ENCODE measurements at places on chromosomes 4 and X.

DNA sequence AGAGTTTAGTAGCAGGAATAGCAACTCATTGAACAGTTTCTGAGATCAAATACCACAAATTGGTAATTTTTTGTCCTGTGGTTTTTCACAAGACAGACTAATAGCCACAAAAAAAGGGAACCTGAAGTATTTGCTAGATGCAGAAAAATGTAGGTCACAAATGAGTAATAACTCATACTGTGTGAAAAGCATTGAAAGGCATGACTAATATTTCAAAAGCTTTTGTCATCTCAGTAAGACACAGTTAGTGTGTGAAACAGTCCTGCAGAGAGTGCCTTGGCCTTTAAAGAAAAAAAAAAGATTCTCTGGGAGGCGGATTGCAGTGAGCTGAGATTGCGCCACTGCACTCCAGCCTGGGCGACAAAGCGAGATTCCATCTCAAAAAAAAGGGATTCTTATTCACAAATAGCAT, 31.4 kb upstream of the SLC25A31 start:
- DNase-seq, result peak; percentile 10

- DNase-seq, result no peak
Measured at GRCh38 chrX:33188286-33188685, 23.1 kb downstream of the DMD start.

GRCh38 chr4:76564123-76564915, 129.3 kb downstream of the SHROOM3 start:
- no peak for DNase-seq

DNA sequence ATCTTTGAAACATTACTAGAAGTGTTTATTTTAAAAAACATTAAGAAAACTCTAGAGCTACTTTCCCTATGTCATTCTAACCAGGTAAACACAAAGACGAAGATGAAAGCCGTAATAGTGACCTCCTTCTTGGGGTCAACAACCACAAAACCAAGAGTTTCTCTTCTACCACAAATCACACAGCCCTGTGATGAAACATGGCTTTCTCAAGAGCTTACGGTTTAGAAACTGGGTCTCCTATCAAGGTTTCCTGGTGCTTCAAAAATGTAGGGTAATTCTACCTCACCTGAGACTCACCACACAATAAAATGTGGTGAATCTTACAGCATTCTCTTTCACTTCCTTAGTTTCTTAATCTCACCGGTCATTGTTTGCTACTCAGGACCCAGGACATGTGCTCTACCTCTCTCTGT, 50.9 kb downstream of the CORIN start:
- DNase-seq, result no peak

DNA sequence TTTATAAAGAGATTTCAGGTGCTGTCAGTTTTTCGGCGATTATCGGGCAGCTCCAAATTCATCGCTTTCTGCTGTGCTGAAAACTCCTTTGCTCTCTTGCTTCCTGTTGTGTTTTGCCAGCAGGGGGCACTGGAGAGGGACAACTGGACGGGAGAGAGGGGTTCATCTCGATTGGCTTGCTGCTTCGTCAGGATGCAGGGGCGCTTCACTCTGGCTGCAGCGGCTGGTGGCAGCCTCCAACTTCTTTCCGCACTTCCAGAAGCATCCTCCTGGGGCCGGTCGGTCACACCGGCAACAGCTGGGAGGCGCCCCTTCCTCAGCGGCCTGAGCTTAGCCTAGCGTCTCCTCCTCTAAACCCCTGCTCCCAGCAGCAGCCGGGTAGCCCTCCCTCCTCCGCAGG, 29.5 kb downstream of the MSL3 start:
- DNase-seq, result peak; percentile 9

DNA sequence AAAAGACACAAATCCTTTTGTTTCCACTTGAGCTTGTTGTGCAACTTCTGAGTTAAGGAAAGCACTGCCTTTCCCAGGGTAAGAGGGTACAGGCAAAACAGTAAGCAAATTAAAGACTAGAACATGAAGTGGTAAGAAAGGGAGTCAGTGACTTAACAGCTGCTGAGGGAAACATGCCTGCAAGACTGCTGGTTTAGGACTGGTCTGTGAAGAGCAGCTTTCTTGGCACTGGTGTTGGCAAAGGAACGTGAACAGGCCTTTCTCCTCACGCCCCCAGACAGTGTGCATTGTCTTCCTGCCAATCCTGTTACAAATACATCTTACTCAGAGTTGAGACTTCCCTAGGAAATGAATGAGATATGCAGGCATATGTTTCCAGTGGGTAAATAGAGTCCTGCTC, 2.6 kb downstream of the LHFPL1 start:
- no peak for DNase-seq

DNA sequence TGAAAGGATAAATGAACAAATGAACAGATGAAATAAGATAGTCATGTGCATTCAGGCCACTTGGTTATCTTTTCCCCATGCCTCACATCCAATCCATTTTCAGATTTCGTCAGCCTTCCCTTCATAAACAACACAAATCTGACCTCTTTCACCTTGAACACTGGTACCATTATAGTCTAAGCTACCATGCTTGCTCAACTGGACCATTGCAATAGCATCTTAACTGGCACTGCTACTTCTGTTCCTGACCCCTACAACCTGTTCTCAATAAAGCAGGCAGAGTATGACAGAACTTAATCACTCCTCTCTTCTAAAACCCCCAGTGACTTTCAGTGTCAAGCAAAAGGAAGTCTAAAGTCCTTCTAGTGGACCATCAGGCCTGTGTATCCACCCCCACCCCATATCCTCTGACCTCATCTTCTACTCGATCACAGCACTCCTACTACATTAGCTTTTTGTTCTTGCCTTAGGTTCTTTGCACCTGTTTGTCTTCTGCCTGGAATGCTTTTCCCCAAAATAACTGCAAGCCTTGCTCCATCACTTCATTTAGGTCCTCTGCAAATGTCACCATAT, 40.7 kb downstream of the LARP7 start:
- DNase-seq, result no peak

DNA sequence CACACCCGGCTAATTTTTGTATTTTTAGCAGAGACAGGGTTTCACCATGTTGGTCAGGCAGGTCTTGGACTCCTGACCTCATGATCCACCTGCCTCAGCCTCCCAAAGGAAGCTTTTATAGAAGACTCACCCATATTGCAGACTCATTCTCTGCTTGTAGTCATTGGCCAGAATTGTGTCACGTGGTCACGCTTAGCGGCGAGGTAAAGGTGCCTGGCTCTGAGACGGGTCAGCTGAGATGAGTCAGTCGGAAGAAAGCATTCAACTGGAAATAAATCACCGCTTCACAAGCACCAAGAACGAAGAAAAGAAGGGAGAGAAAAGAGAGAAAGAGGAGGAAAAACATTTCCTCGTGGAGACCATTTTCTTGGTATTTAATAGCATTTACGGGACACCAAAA, 218.8 kb upstream of the NOCT start:
- no peak for DNase-seq

DNA sequence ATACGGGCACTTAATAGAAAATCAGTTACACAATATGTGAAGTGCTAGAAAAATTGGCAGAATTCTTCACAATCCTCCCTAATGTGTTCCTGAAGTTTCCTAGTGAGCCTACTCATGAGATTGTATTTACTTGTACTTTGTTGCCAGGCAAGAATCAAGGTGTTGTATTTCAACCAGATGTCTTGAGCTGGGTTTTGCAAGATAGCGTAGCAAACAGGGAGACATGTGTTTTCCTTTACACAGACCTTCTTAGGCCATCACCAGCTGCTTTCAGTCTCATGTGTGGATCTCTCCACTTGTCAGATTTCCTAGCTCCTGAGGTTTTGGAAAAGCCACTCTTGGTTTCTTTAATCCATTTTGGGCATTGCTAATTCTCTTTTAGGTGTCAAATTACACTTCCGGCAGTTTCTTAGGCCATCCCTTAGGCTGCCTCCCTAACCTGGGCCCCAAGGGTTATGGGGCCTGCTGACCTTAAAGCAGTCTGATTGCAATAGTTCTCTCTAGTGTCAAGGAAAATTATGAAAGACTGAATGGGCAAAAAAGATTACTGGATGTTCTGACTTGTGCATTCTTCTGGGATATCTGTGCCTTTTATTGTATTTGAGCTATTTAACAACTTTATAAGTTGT, 12.2 kb upstream of the EDA start:
- no peak for DNase-seq

DNA sequence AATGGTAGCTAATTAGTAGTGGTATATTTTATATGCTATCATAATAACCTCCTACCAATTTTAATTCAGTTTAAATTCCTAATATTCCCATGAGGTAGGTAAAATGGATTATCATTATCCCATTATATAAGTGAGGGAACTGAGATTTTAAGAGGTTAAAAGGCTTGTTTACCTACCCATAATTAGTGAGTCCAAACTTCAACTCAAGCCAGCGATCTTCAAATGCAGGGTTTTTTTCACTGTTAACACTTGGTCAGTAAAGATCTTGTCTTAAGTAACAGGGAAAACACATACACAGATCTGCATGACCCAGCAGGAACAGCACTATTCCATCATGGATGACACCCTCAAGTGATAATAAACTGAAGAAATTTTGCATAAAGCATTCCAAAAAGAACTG, 31.3 kb downstream of the FABP2 start:
- DNase-seq, result no peak

DNA sequence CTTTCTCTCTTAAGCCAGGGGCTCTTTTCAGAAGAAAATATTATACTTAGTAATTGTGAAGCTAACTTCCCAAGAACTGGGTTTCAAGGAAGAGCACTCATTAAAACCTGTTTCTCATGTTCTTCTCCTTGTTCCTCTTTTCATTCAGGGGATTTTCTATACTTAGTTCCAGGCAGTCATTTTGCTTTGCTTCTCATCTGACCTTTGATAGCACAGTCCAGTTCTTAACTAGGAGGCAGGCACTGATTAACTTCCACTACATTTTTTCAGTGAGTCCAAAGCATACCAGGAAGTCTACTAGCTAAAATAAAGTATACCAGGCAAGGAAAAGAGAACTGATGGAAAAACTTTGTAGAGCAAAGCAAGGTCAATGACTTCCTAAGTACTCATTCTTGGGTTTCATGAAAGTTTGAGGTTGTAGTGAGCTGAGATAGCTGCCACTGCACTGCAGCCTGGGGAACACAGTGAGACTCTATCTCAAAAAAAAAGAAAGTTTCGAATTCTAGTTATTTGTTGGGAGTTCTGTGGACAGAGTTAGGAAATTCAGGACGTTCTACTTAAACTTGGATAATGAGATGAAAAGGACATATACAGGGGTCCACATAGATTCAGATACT, 190.1 kb upstream of the HS3ST1 start:
- DNase-seq, result no peak

DNA sequence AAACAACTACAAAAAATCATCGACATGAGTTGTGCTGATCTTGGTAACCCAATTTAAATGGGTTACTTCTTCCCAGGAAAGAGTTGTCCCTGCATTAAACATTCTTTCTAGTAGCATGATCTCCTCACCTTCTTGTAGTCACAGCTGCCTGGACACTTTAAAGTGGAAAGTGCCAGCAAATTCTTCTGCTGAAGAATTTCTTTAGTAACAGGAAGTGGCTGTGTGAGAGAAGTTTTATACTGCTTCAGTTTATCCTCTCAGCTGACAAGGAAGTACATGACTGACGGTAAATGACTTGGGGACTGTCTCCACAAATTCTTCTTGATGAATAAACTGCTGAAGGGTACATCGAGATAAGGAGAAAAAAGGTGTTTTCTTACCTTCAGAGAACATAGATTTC, 18.2 kb upstream of the TNIP3 start:
- peak; percentile 5 for DNase-seq

- peak; percentile 51 for DNase-seq
Measured at GRCh38 chrX:105837232-105837631, 14.9 kb downstream of the NRK start.

- no peak for DNase-seq
Measured at GRCh38 chrX:115968436-115969252, 201.9 kb upstream of the AGTR2 start.

GRCh38 chr4:139392797-139393196, 61.1 kb upstream of the RAB33B start:
- no peak for DNase-seq

DNA sequence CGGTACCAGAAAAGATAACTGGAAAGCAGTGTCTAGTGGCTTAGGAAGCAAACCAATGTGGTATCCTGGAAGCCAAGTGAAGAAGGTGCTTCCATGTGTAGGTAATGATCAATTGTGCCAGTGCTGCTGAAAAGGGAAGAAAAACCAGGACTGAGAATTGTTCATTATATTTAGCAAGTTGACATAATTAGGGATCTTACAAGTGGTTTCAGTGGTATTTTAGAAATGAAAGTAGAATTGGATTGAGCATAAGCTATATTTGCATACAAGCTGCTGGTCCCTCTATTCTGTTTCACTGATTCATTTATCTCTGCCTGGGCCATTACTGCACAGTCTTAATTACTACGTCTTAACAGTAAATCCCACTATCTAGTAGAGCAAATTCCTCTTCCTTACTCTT, 32.3 kb downstream of the PRDM8 start:
- no peak for DNase-seq

DNA sequence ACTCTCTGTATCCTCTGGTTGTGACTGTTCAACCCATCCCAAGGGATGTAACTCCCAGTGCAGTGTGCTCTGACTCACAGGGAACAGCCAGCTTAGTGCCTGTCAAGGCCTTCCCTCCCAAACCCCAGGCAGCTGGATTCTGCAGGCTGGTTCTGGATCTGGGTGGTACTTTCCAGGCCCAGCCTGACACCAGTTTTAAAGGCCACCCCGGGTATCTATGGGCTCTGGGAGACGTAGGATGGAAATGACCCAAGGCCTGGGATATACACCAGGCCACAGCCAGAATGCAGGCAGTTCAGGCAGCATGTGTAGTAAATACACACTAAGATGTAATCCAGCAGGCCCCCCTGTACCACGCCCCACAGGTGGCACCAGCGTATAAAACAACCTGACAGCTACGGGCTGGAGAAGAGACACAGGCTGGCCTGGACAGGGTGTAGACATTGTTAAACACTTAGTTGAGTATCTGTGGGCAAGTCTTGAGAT, 64.2 kb downstream of the SPINK2 start:
- DNase-seq, result no peak

- DNase-seq, result no peak
Measured at GRCh38 chr4:70365479-70365878, 4.9 kb downstream of the SMR3A start.

DNA sequence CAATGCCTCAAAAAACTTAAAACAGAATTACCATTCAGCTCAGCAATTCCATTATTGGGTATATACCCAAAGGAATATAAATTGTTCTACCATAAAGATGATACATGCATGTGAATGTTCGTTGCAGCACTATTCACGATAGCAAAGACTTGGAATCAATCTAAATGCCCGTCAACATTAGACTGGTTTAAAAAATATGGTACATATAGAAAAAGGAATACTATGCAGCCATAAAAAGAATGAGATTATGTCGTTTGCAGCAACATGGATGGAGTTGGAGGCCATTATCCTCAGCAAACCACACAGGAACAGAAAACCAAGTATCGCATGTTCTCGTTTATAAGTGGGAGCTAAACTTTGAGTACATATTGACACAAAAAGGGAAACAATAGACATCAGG, 10.9 kb upstream of the SYNPO2 start:
- DNase-seq, result no peak

All from GM04504 (cell line).